ENCODE measurements at places on chromosomes 12 and 14. TPM values are rescaled to one million over a fixed set of nuclear protein-coding genes. Genes with fewer than 3 reads are reported as not detected.

The GUCY2C gene
- total RNA-seq: not detected

The NFYB gene
- 56.1 TPM for total RNA-seq

The SLC25A47 gene
- not detected for total RNA-seq

The ASPG gene
- 1.4 TPM for total RNA-seq

The GLIPR1 gene
- 34.8 TPM for total RNA-seq

The SIX4 gene
- 3.2 TPM for total RNA-seq

Data from adrenal gland (tissue), 19 donors.